ENCODE measurements at places on chromosomes 16 and 17.

DNA sequence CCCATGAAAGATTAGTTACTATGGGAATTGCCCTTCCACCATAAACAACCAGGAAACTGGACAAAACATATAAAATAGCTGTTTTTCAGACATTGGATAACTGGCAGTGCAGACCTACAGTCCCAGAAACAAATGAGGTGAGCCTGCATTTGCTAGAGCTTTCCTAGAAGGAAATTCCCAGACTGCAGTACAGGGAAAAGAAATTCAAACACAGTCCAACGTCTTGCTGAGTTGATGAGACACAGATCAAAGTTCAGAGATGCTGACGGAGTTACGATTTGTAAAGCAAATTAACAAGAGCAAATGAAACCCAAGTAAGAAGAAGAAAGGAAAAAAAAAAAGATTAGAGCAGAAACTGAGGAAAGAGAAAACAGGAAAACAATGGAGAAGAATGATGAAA is 41.3 kb upstream of the MNT start:
- DNase-seq = no peak

GRCh38 chr16:79008869-79009179 is 591.7 kb downstream of the MAF start:
- no peak for DNase-seq

GRCh38 chr16:54268340-54268739 is 18.2 kb downstream of the IRX3 start:
- DNase-seq = no peak

DNA sequence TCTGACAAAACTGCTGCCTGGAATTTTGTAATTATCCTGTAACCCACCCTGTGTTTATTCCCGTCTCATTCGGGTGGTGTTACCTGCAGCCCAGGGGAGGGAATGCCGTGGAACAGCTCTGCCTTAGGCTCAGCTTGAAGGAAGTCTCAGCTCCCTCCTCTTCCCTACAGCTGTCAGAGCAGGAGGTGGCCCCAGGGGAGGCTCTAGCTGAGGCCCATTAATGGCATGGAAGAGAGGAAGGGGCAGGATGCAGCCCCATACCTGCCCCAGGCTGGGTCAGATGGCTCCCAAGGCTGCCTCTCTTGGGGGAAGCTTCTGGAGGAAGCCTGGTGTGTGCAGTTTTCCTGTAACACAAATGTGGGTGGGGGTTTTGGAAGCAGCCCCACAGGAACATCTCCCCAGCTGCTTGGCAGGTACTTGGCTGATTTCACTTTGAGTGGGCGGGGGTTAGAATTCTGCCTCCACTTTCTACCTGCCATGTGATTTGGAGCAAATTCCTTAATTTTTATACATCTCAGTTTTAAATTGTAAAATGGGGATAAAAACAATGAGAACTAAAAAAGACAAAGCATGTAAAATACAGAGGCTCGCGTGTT is 103.9 kb downstream of the MGAT5B start:
- DNase-seq = no peak

DNA sequence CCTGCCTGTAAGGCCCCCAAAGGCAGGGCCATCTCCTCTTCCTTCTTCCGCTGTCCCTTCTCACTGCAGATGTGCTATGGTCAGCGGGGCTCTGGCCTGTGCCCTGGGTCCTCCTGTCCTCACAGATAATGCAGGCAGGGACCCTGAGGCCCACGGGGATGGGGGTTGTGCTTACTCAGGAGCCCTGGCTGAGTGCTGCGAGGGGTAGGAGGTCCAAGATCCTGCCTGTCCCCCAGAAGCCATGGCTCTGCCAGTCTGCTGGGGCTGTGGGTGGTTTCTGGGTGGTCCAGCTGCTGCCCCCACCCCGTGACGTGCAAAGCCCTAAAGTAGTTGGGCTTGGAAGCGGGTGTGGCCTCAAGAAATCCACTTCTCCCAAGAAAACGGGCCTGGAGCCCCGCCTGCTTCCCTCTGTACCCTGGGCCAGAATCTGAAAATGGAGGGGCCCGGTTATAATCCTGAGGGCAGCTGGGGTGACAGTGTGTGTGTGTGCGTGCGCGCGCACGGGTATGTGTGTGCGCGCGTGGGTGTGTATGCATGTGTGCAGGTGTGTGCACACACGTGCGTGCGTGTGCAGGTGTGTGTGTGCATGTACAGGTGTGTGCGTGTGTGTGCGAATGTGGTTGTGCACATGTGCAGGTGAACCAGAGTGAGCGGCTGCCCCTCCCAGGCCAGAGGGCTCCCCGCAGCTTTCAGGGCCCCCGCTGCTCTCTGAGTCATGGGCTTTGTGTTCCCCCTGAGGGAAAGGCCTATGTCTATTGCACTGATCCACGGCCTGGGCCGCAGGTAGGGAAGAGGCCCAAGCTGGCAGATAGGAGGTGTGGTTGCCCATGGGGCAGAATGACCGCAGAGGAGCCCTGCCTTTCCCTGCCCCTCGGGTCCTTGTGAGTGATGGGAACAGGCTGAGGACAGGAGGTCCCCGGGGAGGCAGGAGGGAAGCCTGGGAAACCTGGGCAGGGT is 13.8 kb downstream of the SPNS2 start:
- DNase-seq = no peak

- DNase-seq = no peak
These were observed 118.5 kb downstream of the USP22 start for GRCh38 chr17:20924306-20924705.

DNA sequence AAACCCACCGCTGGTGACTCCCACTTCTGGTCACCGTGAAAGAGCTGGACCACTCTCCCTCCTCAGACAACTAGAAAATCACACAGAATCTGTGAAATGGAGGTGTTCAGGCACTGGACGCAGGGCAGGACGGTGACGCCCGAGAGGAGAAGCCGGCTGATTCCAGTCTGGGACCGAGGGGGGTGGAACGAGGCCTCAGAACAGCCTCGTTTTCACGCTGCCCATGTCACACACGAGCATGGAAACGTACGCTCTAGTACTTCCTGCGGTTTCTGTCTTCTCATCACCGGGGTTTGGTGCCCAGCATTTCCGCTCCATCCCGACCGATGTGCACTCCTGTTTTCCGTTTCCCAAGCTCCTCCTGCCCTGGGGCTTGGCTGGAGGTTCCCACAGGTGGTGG is 101.8 kb upstream of the METRNL start:
- DNase-seq = no peak

DNA sequence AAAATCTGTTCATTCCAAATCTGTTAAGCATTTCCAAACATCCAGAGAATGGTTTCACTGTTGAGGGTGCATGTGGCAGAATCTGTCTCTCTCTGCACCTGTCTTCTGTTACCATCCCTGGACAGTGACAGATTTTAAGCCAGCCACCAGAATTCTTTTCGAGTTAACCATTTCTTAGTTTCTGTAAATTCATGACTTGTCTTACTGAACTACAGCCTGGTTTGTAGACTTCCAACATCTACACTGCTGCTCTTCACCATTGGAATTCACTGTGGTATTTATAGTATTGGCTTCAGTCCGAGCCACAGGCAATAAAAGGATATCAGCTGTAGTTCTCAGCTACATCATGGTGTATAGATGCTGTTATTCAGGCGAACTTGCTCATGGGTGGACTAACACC is 47.6 kb downstream of the GOSR1 start:
- no peak for DNase-seq

GRCh38 chr17:31680126-31680525 is 178.9 kb downstream of the COPRS start:
- no peak for DNase-seq

GRCh38 chr16:1729445-1729844 is 23.4 kb downstream of the MAPK8IP3 start:
- DNase-seq = no peak

- DNase-seq = peak; percentile 96
These were observed 793 bp upstream of the RAB40C start for GRCh38 chr16:588889-589657.

GRCh38 chr16:67022531-67023214 is 6.3 kb upstream of the CBFB start:
- DNase-seq = peak; percentile 22

- no peak for DNase-seq
These were observed 2.2 kb downstream of the DPEP1 start for GRCh38 chr16:89615596-89616090.

DNA sequence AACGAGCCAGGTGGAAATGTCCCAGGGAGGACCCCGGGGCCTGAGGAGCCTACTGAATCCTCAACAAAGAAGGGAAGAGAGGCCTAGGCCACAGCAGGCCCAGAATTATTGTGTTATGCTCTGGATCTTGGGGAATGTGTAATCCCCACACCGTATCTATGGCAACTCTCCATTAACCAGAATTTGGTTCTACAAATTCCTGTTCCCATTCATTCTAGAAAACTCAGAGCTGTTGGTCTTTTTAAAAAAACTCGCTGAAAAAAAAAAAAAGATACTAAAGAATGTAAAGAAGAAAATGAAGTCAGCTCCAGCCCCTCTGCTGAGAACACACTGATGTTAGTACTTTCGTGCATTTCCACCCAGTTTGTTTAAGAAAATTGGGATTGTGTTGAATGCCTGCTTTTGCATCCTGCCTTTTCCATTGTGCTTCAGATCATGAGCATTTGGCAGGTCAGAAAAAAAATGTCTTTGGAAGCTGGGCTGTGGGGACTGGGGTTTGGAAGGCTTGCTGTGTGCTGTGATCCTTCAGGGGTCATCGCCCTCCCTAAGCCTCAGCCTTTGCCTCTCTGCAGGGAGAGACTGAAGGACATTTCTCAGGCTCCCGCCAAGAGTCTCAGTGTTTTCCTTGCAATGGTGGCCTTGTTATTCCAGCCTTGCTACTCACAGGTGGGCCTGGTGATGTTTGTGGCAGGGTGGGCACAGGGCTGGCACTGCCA is 69.5 kb downstream of the SREBF1 start:
- DNase-seq = no peak

DNA sequence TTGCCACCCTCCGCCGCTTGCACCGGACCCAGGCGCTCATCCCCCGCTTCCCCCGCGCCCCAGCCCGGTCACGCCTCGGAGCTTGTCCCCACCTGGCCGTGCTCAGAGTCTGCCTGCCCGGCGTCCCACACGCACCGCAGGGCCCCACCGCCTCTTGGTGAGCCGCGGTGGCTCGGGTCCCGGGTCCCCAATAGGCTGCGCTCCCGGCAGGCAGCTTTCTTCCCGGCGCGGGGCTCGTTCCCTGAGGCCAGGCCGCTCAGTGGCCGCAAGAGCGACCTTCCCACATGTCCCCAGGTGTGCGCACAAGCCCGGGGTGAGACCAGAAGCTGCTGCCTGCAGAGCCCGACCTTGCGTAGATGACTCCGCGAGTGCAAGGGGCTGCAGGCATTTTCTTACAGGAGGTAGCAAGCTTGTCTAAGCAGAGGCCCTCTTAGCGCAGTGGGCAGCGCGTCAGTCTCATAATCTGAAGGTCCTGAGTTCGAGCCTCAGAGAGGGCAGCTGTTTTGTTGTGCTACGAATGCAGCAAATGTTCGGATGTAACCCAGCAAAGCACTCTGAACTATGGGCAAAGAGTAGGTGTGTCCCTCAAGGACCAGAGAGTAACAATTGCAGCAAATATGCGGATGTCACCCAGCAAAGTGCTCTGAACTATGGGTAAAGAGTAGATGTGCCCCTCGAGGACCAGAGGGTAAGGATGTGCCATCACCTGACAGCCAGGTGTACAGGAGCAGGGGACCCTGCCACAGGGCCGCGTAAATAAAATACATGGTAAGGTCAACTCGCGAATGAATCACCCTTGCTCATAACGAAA is 15.6 kb downstream of the TLE7 start:
- peak; percentile 75 for DNase-seq

DNA sequence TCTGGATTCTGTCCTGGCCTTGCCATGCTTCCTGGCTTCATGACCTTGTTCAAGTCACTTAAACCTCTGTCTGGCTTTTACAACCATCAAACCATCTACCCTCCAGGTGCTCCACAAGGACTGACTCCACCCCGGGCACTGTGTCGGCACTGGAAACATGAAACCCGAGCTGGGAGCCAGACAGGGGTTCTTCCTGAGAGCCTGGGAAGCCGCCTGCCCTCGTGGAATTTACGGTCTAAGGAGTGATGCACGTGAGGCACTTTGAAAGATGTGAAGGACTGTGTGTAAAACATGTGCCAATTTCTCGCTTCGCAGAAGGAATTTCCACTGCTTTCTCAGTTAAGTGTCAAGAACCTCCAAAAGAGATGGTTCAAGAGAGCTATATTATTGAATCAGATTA is 11.6 kb downstream of the CDK5R1 start:
- DNase-seq = no peak

DNA sequence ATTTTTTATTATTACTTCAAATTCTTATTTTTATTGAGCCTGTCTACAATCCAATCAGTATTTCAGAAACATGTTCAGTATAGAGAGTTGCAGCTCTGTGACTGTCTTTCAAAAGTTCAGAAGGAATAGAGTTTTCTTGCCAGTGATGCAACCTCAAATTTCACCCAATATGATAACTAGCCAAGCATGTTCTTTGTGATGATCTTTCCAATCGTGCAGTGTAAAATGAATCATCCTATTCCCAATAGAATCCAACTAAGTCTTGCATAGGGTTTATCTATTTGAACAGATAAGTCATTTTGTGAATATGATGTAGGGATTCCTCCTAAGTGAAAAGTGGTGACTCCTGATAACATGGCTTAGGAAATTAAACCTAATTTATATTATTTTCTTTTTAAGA is 937.8 kb downstream of the KCNJ2 start:
- DNase-seq = no peak

- DNase-seq = peak; percentile 35
These were observed 527 bp downstream of the EIF5A start for GRCh38 chr17:7307686-7308624.

- no peak for DNase-seq
These were observed 77.3 kb upstream of the NLRP1 start for GRCh38 chr17:5661491-5662125.

- DNase-seq = peak; percentile 86
These were observed 672 bp upstream of the ALKBH5 start for GRCh38 chr17:18182978-18183333.

GRCh38 chr17:33262266-33263123 is 30.6 kb downstream of the ASIC2 start:
- DNase-seq = no peak

DNA sequence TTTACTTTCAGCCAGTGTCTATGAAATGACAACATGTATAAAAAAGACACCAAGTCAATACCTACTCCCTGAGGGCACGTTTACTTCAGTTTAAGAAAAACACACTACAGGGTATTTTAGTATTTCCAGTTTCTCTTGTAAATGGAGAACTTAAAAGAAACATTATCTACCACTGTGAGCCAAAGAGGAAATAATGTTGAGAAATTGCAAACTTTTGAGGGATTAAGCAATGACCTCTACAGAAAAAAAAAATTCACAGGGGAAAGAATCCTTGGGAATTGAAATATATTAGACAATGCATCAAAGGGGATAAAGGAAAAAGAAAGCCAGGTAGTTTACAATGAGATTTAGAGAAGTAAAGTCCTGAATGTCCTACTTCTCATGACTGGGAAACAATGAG is 126.0 kb downstream of the KCNJ2 start:
- peak; percentile 1 for DNase-seq

- no peak for DNase-seq
These were observed 95.6 kb downstream of the PGS1 start for GRCh38 chr17:78473951-78474613.

Data from fibroblast of pulmonary artery (primary cell).